Cortex of kidney (tissue), 1 donor: ENCODE measurements at places on chromosomes 2 and 18.

DNA sequence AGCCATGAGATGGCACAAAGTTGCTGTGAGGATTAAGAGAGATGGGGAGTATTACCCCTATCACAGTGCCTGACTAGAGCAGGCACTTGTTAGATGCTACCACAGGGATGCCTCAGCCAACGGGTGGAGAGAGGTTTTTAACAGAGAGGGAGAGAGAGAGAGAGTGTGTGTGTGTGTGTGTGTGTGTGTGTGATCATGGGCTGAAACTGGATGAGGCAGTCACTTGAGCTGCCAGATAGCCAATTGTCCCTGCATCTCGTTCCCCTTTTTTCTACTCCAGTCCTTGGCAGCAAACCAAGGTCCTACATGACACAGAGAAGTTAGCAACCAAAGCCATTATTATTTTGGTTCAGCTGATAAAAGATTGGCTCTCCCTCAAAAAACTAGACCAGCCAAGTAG lies 3.0 kb downstream of the CD8A start:
- no peak for DNase-seq

DNA sequence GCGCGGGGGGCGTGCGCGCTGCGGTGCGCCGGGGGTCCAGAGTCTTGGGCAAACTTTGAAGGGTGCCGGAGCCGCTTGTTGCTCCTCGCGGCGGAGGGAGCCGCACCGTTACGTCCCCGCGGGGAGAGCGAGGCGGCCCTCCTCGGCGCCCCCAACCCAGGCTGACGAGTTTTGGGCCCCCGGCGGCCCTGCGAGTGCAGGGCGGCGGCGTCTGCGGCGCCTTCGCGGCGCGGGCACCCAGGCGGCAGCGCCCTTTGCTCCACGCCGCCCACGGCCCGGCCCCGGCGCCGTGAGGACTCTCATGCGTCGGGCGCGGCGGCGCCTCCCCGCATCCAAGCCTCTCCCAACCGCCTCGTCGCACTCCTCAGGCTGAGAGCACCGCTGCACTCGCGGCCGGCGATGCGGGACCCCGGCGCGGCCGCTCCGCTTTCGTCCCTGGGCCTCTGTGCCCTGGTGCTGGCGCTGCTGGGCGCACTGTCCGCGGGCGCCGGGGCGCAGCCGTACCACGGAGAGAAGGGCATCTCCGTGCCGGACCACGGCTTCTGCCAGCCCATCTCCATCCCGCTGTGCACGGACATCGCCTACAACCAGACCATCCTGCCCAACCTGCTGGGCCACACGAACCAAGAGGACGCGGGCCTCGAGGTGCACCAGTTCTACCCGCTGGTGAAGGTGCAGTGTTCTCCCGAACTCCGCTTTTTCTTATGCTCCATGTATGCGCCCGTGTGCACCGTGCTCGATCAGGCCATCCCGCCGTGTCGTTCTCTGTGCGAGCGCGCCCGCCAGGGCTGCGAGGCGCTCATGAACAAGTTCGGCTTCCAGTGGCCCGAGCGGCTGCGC lies 814 bp downstream of the FZD7 start:
- no peak for DNase-seq

DNA sequence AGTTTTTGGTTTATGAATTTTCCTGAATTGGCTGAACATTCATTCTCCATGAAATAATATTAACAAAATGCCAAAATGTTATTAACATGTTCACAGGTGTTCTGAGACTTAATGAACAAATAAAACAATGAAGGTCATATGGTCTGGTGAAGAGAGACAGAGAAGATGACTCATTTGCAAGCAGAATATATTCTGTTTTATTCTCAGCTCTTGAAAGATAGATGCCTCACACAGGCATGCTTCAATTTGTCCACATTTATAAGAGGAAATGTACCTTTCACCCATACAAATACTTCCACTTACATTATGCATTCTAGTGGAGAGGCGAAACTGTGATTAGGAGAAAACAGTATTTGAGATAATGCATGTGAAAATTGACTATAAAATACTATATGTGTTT lies 75.4 kb upstream of the PGAP1 start:
- no peak for DNase-seq

- DNase-seq = no peak
Observed at GRCh38 chr2:45212953-45213635, 203.8 kb upstream of the SIX2 start.

DNA sequence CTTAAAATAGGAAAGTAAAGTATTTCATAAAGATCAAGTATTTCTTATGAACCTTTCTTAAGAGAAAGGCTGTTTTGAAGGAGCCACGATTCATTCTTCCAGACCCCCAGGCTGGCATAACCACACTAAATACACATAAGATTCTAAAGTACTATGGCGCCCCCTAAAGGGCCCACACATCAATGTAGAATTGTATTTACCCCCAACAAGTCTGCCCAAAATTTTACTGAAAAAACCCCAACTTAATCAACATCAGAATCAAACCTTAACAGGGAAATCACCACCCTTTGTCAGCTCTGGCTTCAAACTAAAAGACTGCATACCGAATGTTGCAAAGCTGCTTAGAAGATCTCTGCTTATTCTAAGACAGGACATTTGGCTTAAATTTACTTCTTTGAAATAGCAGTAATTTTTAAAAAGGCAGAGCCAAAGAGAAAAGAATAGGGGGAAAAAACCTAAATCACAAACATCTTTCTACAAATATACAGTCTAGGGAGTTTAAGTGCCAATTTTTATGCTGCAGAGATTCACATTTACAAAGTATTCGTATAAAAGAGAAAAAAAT lies 20.4 kb upstream of the BCL2 start:
- DNase-seq = no peak

- no peak for DNase-seq
Observed at GRCh38 chr18:293536-293935, 25.7 kb upstream of the THOC1 start.

DNA sequence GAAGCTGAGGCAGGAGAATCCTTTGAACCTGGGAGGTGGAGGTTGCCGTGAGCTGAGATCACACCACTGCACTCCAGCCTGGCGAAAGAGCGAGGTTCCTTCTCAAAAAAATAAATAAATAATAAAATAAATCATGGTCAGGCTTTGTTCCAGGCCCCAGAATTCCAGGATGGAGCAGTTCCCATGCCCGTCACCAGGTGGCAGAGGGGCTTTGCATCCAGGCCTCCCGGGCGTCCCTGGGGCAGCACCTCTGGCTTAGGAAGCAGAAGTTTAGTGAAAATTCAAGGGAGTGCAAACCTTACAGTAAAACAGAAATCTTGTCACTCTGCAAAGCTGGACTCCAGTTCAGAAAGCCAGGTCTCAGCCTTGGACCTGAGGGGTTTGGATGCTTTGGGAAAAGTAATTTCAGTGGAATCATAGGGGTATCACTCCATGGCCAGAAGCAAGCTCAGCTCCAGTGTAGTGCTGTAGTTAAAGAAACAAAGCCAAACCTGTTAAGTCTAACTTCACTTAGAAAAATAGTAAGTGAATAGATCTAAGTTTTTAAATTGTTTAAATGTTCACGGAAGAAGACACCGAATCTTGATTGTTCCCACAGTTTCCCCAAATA lies 512.7 kb downstream of the CMPK2 start:
- no peak for DNase-seq

DNA sequence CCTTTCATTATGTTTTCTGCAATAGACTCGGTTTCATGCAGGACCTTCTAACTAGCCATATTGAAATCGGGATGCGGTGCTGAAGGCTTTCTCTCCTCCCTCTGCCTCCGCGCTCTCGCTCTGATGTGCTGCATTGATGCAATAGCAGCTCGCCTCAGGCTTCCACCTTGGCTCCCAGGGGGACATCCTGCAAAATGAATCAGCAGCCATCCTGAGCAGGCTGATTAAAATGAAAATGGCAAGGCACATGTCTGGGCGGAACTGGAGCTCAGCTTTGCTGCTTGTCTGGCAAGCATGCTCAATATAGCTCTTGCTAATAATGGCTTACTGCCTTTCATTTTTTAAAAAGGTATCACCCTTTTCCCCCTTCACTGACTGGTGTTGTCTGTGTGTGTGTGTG lies 806 bp upstream of the MYT1L start:
- no peak for DNase-seq

GRCh38 chr2:14756122-14756541 lies 123.6 kb downstream of the LRATD1 start:
- no peak for DNase-seq

DNA sequence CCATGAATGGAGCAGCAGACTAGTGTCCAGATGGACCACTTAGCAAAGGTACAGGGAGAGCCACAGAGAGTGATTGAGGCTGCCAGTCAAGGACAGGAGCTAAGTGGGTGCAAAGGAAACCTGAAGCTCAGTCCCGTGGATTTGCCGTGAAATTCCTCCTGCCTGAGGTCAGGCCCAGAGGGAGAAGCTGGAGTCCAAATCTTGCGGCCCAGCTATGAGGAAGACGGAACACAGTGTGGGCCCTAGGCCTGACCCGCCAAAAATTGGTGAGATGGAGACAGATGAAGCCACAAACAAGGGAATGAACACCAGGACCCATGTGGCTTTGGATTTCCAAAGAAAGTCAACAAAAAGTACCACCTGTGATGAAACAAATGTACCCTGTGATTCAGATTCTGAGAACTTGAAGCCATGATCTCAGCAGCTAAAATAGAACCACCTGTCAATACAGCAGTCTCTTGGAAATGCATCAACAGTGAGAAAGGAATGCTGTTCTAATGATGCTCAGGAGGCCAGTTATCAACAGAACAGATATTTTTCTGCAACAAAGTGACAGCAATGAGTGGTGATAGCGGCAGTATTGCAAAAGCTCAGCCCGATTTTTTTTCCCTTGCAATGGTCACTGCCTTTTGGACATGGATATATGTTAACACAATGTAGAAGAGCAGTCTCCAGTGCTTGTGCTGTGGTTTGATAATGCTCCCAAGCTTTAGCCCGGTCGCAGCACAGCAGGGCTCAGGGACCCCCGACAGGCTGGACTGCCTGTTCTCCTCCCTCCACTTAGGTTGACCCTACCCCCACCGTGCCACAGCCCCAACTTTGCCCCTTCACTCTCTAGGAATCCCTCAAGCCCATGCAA lies 10.7 kb downstream of the COL6A3 start:
- no peak for DNase-seq

DNA sequence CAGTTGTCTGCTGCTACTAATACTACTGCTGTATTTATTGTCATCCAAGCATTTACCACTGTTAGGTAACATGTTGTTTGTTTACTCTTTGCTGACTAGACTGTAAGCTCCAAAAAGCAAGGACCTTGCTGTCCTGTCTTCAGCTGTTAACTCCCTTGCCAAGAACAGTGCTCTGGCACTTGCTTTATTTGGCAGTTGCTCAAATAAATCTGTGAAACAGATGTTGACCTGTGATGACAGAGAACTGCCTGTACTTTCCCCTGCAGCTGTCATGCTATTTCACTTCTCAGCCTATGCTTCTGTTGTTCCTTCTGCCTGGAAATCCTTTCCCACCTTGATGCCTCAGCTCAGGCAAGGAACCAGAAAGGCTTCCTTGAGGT lies 181.2 kb downstream of the ATAD2B start:
- no peak for DNase-seq
